ENCODE measurements at places on chromosomes 3 and 15.

DNA sequence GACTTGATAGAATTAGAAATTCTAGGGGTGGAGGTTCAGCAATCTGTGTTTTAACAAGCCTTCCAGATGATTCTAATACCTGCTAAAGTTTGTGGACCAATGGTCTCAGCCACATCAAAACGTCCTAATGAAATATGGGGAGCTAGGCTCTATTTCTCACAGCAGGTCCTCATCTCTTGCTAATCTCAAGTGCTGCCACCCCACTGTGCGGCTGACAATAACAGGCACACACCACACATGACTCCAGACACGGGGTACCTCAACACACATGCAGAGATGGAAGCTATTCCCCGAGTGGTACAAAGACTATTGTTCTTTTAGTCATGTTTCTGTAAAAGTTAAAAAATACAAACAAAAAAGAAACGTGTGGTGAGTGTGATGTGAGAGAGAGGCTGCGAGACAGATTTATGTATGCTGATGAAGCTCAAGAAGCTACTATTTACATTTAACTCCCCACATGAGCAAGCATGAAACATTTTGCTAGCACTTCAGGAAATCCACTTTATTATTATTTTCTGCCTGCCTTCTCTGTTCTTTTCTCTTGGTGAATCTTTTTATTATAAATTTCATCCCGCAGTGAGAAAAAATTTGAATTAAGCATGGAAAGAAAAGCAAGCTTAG, 405.6 kb downstream of the MAGI1 start:
- DNase-seq: no peak

- no peak for DNase-seq
These were observed 56.2 kb upstream of the PTPRG start for GRCh38 chr3:61505197-61505596.

DNA sequence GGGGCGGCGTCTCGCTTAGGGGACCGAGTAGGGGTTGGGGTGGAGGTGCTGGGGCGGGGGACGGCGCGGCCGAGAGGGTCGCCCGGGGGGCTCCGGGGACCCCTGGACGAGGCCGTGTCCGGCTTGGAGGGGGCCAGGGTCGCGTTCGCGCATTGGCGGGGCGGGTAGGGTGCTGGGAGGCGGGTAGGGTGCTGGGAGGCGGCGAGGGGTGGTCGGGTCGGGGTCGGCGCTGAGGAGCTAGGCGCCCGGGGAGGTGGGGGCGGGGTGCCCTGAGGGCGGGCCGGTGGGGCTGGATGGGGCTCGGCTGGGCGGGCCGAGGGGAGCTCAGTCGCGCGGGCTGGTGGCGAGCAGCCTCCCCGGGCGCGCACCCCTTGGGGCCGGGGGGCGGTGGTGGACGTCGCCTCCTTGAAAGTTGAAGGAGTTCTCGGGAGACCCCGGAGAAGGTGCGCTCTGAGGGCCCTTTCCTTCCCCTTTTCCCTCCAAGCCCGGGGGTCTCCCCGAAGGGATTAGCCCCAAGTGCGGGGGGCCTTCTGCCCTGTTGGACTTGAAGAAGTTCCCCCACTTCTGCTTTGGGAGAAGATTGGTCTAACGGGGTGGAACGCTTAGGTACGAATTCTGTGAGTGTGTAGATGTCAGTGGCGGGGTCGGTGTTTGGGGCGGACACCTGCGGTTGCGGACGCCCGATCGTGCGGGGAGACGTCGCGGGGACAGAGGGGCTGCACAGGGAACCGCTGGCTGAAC, 543 bp downstream of the MEF2A start:
- no peak for DNase-seq

GRCh38 chr3:154089421-154090420, 31.5 kb upstream of the ARHGEF26 start:
- DNase-seq: no peak

GRCh38 chr3:110343376-110343775, 728.2 kb upstream of the NECTIN3 start:
- DNase-seq: no peak

DNA sequence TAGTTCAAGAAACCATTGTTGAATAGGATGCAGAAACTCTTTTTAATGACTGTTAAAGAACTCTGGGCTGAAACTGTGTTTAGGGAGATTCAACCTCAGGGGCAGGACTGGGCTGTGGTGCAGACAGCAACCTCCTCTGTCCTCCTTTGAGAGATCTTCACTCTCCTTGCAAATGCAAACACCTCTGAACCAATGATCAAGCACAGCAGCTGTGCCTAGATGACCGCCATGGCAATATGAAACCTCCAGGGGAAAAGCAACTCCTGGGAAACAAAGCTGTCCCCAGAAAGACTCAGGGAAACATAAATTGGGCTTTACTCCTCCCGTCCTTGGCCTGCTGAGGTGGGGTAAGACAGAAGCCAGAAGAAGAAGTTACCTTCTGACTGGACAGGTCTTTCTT, 52.6 kb downstream of the TBC1D2B start:
- DNase-seq: no peak

DNA sequence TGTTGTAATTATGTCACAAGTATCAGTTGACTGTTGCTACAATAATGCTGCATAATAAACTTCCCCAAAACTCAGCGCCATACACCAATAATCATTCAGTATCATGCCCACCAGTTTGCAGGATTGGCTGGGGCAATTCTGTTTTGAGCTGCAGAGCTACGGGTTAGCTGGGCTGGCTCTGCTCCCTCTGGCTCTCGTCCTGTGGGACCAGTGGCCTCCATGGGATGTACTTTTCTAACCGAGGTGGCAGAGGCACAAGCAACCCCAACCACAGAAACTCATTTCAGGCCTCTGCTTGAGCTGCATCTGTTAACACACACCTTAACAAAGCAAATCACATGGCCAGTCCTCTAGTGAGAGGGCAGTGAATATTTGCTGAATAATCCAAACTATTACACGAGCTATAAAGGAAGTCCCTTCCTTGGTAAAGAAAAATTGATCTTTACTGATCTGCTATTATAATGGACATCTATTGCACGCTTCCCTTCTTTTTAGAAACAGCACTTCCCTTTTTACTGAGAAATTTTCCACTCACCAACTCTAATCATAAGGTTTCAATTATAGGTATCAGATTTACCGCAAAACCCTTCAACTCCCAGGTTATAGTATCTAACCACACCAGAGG, 10.9 kb upstream of the BCL2A1 start:
- no peak for DNase-seq
